ENCODE measurements at places on chromosomes 16 and 17.
A peak's percentile ranks its signal among the peaks of the same experiment; 100 is the strongest.

DNA sequence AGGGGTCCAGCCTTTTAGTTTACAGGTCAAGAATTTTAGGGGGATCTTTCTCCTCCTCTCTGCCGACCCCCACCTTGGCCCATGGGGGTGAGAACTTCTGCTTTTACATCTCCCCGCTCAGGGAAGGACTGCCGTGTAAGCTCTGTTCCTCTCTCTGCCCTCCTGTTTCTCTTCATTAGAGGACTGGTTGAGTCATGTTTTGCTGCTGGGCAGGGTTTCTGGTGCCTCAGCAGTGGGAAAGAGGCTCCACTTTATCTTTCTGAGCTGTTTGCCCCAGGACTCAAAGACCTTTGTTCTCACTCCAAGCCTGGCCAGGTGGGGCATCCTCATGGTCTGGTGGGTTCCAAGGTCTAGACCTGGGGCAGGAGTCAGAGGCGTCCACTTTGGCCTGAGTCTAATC, 93.0 kb downstream of the UTP18 start:
- no peak for DNase-seq

GRCh38 chr17:8698162-8698971, 46.3 kb downstream of the CCDC42 start:
- no peak for DNase-seq

DNA sequence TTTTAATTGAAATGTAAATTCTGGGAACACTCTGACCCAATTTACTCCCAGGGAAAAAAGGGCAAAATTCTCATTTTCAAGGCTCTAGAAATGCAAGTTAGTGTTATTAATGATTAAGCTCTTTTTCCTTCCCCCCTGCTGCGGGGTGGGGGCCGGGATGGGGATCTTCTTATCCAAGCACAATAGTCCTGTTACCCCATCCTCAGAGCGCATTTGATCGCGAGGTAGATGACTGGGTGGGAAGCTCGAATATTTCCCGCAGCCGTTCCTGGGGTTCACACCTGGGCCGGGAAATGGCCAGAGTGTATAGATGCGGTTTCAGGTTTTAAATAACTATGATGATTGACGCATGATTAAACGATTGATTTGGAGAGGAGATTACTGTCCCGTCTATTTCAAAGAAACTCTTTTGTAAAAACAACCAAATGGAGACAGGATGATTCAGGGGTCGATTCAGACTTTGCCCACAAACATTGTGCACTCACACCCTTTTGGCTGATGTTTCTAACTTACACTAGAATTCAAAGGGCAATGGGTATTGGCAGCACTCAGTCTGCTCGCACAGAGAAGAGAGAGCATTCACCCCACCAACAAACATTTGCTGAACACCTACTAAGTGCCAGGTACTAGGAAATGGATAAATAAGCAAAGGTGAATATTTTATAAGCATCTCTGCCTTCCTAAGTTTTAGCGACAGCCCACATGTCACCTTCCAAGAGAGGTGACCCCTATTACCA, 55.0 kb downstream of the SALL1 start:
- no peak for DNase-seq

- DNase-seq, result no peak
These were observed 2.8 kb downstream of the TBC1D10B start for GRCh38 chr16:30367349-30368009.

DNA sequence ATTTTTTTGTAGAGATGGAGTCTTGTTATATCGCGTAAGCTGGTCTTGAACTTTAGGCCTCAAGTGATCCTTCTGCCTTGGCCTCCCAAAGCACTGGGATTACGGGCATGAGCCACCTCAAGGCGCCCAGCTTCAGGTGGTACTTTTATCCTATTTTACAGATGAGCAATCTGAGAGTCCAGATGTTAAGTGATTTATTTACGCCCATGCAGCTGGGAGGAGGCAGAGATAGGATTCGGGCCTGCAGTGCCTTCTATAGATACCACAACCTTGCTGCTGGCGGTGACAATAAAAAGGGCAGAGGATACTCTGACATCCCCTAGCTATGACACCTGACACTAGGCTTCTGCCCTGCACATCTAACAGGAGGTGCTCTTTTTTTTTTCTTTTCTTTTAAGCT, 4.3 kb upstream of the KRT12 start:
- no peak for DNase-seq

DNA sequence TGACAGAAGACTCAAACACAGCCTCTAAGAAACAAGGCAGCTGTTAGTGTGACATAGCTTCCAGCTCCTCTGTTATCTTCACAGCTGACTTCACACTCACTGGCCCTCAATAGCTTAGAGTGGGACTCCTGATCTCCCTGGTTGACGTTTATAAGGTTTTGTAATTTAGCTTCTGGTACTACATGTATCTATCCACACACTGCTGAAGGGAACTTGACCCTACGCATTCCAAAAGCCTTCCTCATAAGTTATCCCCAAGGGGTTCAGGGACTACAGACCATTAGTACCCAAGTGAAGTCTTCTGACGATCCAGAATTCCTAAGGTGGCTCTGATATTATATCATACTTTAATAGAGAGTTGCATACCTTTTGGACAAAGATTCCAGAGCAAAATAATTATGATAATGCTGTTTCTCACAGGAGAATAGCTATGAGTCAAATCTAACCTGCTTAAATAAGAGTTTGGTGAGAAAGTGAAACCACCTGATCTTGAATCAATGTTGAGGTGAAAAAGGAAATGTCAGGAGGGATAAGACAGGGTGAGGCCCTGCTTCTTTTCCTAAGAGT, 14.5 kb downstream of the ACACA start:
- DNase-seq, result no peak

DNA sequence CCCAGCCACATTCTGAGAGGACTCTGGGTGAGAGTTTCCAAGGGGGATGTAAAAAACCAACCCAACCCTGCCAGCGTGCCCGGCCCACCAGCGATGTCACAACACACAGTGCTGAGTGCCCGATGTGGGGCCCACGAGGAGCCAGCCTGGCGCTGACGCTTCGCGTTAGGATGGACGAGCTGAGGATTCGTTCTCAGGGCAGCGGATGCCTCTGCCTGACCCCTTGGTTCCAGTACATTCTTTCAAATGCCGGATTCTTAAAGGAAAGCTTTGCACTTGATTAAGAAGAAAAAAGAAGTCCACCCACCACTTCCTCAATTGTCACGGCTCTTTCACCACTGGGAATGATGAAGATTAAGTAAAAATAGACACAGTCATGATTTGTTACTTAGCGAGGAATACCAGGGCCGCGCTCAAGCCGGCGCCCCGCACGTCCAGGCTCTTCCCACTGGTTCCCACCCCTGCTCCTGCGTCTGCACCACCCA, 79.4 kb downstream of the IRF8 start:
- no peak for DNase-seq

DNA sequence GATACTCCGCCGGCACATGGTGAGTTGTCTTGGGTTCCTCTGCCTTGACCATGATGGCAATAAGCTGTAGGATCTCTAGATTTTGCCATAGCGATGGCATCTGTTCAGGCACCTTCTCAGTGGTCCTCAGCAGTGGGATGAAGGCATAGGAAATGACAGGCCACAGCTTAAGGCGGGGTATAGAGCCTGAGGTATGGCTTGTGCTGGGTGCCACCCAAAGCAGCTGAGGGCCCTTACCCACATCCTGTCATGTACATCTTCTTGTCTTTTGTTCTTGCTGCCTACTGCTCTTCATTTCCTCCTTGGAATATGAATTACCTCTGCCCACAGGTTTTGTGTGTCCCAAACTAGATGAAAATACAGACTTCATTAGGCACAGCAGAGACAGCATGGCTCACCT, 29.5 kb downstream of the KAT7 start:
- no peak for DNase-seq

DNA sequence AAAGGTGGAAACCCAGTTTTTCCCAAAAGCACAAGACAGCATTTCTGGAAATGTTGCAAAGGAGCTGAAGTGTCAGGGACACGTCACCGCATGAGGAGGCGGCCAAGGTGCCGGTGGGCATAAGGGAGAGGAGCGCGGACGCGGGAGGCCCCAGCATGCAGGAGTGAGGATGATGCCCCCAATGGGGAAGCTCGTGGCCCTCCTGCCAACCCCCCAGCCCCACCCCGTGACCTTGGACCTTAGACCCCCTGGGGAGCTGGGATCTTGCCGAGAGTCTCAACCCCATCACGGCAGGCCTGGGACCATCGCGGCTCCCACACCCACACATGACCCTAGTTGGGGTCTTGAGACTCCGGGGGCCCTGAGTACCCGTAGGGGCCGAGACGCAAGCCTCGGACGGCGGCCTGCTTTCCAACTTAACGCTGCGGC, 119.4 kb upstream of the METRNL start:
- DNase-seq, result no peak

DNA sequence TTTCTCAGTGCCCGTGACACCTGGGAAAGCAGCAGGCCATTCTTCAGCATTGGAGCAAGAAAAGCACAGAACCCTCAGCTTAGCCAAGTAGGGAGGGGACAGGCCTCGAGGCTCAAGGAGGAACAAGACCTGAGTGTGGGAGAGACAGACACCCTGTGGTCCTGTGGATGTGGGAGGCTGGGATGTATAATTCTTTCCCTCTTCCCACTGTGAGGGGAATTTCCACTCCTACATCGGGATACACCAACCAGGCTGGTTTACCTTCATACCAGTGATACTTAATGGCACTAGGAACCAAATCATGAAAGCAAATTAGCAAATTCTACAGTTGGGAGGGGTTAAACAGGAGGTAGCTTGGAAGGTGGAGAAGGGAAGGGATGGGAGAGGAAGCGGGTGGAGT, 41.7 kb downstream of the LYRM1 start:
- DNase-seq, result no peak

DNA sequence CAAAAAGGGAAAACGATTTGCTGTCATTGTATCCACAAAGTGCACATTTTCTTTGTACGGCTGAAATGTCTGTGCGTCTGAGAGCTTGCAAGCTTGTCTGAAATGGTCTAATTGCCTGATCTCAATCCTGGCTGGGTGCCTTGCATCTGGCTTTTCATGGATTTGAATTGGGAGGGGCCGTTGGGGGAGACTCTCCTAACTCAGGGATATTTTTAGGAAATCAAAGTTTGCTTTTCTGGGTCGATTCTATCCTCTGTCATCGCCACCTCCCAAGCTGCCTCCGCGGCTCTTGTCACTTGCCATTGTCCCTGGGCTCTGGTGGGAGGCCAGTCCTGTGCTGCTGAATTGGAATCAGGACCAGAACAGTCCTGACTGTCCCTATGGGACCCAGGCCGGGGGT, 33.3 kb upstream of the MGAT5B start:
- no peak for DNase-seq

DNA sequence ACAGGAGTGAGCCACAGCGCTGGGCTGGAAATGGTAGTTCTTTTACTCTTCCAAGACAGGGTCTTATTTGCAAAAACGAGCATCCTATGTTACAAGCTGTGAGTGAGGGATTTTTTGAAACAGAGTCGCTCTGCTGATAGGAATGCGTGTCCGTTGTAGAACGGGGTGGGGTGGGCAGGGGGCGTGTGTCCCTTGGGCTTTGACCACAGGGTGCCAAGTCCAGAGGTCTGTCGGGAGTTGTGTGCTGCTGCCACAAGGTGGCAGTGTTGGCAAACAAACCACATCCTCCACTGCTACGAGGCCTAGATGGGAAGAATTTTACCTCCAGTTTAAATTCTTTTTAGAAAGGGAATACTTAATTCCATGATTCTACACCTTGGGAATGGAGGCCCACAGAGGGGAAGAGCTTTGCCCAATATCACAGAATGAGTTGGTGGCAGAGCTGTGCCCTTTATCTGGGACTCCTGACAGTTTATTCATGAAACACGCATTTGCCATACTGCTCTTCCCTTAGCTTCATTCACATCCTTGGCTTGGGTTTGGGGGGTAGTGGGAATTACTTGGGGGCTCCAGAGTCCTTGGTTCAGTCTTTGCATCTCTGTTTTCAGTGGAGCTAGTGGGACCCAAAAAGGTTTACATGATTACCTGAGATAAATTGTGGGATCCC, 30.6 kb upstream of the ETV4 start:
- peak; percentile 73 for DNase-seq

- DNase-seq, result no peak
These were observed 450.5 kb upstream of the MAF start for GRCh38 chr16:80051040-80051439.

DNA sequence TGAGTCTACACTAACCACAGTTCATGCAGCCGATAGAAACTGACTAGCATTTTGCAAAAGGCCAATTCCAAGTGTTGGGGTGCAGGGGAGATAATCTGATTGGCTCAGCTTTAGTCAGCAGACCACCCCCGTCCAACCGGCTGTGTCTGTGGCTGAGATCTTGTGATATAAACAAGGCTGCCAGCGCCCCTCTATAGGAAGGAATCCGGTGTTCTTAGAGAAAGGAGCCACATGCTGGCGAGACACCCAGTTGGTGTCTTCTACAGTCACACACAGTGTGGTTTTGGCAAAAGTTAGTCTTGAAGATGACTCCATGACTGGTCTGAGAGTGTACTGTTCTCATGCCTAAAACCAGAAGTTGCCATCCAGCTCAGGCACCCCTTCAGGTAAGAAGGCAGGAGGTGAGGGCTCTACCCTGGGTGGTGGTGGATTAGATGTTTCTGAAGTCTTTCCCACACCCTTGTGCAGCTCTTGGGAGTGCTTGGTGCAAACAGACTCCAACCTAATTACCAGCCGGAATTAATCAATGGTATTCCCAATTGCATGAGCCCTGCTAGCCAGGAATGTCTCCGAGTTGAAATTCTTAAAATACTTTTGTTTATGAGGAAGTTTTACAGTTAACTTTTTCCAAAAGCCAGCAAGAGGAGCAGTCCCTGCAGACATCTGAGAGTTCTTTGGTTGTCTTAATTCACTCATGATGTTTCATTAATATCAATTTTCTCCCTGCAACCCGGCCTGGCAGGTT, 172.3 kb upstream of the IRX6 start:
- no peak for DNase-seq

DNA sequence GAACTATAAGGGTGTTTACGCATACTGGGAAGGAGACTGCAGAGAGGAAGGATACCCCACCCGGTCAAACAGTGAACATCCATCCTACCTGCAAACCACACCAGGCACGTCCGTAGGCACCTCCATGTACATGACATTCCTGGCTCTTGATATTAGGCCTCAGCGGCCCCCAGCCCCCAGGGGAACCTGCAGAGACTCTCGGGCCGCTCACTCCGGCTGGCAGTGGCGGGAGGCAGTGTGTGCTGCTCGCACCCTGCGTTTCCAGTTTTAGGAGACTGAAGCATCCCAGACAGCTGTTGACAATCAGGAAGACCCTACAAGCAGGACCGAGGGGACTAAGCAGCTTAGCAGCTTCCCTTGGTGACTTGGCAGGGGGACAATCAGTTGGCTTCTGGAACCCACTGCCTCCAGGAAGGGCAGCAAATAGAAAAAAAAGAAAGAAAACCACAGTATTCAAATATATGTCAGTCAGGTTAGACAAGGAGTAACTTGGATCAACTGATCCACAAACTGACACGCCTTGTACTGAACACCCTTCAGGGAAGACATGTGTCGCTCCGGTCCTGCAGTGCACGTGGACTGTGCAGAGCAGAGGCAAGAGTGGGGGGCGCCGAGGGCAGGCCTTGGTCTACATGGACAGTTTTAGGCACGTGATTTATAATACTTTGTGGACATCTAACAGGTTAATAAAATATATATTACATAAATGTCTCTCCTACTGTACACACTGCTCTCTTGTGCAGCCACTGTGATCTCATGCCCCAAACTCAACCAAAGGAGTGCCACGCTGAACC, 29.9 kb upstream of the CLEC18B start:
- no peak for DNase-seq

Measured in GM19239 (cell line).